ENCODE measurements at places on chromosomes 7 and 10. TPM values are rescaled to one million over a fixed set of nuclear protein-coding genes. Genes with fewer than 3 reads are reported as not detected.

Gene LRRC18
- not detected for polyA plus RNA-seq

Gene GFRA1
- polyA plus RNA-seq = 2.6 TPM

Gene CH25H
- not detected for polyA plus RNA-seq

Gene MKX
- polyA plus RNA-seq = not detected

Gene ECHDC3
- polyA plus RNA-seq = 13.5 TPM

Gene NEUROG3
- not detected for polyA plus RNA-seq

Gene PLEKHS1
- not detected for polyA plus RNA-seq

Gene GNG11
- 9.8 TPM for polyA plus RNA-seq

Gene CLEC5A
- polyA plus RNA-seq = not detected

Gene ANTXRL
- not detected for polyA plus RNA-seq

Gene ANXA8L1
- polyA plus RNA-seq = 0.16 TPM

Gene A1CF
- polyA plus RNA-seq = not detected

Gene TECTB
- not detected for polyA plus RNA-seq
